ENCODE measurements at places on chromosomes 2 and 18. TPM values are rescaled to one million over a fixed set of nuclear protein-coding genes. Genes with fewer than 3 reads are reported as not detected.

GRCh38 chr2:18930971-18931370 is 341.6 kb upstream of the NT5C1B start:
- no peaks in the 10 kb centered on the region for H3K36me3 ChIP-seq
- H3K27me3 ChIP-seq: no peaks in the 10 kb centered on the region
- no peak overlapping the region for H3K27ac ChIP-seq
- no peaks in the 10 kb centered on the region for H3K4me1 ChIP-seq
- no peak overlapping the region for H3K4me3 ChIP-seq

DNA sequence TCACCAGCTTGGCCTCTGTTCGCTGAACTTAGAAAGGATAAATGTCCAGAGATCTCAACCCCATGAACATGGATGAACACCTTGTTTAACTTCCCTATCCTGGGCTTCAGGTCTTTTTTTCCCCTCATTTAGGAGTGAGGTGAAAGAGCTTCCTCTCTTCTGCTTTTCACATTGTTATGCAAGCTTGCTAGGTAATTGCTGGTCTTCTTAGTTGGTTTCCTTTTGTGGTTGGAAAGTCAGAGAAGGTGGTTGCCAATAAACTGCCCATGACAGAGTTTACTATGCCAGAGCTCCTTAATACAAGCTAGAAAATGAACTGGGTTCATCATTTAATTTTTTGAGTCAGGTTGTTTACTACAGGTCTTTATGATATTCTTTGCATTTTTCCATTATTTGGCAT is 16.6 kb downstream of the SLC9A4 start:
- H3K36me3 ChIP-seq: no peaks in the 10 kb centered on the region
- no peak overlapping the region for H3K4me3 ChIP-seq

DNA sequence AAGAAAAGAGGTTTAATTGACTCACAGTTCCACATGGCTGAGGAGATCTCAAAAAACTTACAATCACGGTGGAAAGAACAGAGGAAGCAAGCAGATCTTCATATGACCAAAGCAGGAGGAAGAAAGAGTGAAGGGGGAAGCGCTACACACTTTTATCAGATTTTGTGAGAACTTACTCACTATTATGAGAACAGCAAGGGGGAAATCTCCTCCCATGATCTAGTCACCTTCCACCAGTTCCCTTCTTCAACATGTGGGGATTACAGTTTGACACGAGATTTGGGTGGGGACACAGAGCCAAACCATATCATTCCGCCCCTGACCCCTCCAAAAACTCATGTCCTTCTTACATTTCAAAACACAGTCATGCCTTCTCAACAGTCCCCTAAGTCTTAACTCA is 54.2 kb downstream of the G6PC2 start:
- no peak overlapping the region for H3K27ac ChIP-seq
- no peaks in the 10 kb centered on the region for H3K4me1 ChIP-seq
- H3K27me3 ChIP-seq: no peaks in the 10 kb centered on the region
- no peaks in the 10 kb centered on the region for H3K36me3 ChIP-seq
- H3K4me3 ChIP-seq: no peak overlapping the region
- DNase-seq: no peak

Gene ANTXR1
- 102 TPM for total RNA-seq
